ENCODE measurements at places on chromosomes 11 and 22.

DNA sequence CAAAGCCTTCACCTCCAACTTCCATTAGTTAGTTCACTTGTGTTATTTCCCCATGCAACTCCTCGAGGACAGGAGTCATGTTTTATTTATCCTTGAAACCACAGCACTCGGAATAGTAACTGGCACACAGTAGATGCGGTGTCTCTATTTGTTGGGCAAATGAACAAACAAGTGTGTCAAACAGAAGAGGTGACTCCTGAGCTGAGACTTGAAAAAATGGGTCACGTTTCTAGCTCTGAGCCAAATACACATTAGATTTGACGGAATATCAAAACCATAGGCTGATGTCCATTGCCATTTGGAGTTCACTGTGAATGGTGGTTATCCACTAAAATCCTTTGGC lies 68.9 kb downstream of the C11orf91 start:
- no peak for DNase-seq

DNA sequence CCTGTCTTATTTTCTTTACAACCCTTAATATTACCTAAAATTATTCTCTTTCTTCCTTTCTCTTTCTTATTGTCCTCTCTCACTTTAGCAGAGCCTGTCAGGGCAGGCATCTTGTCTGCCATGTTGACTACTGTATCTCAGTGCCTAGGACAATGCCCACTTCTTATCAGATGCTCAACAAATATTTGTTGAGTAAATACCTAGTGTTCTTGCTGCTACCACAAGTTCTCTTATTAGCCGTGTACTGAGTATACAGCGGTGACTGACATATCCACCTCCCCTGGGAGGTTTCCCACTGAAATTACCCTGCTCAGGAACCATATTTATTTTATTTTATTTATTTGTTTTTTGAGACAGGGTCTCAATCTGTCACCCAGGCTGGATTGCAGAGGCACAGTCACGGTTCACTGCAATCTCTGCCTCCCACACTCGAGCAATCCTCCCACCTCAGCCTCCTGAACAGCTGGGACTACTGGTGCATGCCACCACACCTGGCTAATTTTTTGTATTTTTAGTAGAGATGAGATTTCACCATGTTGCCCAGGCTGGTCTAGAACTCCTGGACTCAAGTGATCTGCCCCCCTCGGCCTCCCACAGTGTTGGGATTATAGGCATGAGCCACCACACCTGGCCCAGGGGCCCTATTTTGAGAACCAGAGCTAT lies 6.7 kb downstream of the HPX start:
- DNase-seq = no peak

GRCh38 chr22:26816726-26817125 lies 159.3 kb downstream of the MIAT start:
- no peak for DNase-seq

DNA sequence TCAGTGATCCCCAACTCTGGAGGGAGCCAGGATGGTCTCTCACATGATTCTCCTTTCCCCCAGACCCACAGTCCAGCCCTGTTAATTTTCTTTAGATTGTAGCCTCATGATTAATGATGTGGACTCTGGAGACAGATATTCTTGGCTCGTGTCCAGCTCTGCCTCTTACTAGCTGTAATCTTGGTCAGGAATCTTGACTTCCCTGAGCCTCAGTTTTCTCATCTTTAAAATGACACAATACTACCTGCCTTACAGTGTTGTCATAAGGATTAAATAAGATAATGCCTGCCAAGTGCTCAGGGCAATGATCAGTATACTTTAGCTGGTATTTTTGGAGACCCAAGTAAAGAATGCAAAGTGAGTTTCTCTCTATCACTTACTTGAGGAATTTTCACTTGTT lies 60.0 kb downstream of the SPECC1L start:
- no peak for DNase-seq

- DNase-seq = no peak
Observed at GRCh38 chr22:22943521-22944267, 56.1 kb downstream of the IGLL5 start.

DNA sequence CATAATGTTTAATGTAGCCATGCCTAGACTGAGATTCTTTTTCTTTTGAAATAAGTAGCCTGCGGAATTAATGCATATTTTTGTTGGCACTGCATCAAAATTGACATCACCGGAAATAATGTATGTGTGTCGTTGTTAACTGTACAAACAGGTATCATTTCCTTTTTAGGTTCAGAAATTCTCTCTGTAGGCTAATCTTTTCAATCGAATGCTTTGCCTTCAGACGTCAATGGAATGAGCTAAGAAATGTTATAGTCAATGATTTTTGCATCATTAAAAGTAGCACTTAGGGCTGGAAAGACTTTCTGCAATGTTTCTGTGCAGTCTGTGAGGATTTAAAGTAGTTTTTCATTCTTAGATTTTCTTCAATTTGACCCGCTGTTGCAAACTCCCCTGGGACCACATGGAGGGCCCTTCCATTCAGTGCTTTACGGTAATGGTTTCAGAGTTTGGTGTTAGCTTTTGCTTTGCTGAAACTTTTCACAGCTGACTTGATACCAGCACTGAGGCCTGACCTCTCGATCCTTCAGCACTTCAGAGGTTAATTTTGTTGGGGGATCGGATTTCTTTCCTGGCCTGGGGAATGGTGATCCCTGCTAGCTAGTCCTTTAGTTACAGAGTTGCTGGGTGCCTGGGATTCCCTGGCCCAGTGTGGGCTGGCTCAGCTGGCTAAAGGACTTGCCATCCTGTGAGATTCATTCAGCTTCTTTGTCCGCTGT lies 137.8 kb downstream of the DBX1 start:
- no peak for DNase-seq

DNA sequence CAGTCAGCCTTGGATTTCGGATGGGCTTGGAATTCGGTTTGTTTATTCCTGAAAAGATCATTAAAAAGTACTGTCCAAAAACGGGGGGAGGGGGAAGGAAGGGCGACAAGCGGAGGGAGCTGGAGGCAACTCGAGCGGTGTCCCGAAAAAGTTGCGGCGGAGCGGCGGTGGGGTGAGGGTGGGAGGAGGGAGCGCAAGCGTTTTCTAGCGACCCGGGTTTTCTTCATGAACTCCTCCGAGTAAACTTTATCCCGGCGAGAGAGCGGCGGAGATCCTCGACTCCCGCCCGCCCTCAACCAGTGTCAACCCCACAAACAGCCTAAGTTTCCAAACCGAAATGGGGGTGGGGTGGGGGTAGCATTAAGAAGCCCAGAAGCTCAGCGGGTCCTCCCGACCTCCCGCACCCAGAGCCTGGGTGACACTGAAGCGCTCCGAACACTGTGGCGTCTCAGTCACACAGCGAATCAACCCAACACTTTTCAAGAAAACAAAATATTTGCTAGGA lies 133.0 kb upstream of the C11orf58 start:
- DNase-seq = no peak

- DNase-seq = no peak
Observed at GRCh38 chr22:29801153-29801552, 34.0 kb downstream of the UQCR10 start.

DNA sequence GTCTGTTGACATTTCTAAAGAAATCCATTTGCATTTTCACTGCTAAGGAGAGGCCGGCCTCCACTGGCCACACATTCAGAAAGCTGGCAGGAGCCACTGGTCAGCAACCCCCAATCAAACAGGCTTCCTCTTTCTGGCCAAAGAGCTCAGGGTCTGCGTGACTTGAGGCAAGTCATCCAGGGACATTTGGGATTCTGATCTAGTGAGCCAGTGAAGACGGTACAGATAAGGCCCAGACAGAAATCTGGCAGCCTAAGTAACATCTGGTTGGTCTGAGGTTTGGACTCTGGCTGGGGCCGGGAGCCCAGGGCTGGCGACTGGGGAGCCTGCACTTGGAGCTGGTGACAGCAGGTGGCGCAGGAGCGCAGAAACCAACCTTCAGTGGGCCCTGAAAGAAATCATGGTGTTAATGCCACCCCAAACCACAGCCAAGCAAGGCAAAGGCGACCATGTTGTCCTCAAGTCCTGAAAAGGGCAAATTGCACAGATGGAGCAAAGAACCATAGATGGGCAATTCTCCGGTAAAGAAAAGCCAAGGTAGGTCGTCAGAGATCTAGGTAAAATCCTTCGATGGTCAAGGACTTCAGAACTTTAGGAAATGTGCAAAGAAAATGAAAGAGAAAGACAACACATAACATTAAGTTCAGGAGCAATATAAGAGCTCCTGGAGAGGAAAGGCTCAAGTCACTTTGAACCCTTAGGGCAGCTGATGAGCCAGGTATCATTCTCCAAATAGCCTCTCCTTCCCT lies 99.4 kb upstream of the BLID start:
- no peak for DNase-seq

GRCh38 chr22:38218661-38219622 lies 17.1 kb downstream of the MAFF start:
- DNase-seq = peak; percentile 66

DNA sequence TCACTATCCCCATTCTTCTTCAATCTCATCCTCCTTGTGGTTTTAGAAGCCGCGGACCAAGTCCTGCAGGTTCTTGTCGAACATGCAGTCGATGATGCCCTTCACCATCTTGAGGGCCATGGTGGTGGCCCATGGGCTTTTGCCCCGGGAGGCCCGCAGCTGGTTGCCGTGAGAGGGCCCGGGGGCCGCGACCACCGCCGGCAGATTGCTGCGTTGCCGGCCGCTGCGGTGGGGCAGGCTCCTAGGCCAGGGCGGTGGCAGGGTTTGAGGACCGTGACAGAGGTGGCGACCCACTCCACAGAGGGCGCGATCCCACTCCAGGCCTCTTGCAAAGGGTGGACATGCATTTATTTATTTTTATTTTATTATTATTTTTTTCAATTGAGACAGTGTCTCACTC lies 67.0 kb downstream of the APOL5 start:
- DNase-seq = no peak

- DNase-seq = no peak
Observed at GRCh38 chr11:103488579-103488978, 379.4 kb downstream of the DYNC2H1 start.

- no peak for DNase-seq
Observed at GRCh38 chr11:81787584-81788049, 946.0 kb downstream of the FAM181B start.

DNA sequence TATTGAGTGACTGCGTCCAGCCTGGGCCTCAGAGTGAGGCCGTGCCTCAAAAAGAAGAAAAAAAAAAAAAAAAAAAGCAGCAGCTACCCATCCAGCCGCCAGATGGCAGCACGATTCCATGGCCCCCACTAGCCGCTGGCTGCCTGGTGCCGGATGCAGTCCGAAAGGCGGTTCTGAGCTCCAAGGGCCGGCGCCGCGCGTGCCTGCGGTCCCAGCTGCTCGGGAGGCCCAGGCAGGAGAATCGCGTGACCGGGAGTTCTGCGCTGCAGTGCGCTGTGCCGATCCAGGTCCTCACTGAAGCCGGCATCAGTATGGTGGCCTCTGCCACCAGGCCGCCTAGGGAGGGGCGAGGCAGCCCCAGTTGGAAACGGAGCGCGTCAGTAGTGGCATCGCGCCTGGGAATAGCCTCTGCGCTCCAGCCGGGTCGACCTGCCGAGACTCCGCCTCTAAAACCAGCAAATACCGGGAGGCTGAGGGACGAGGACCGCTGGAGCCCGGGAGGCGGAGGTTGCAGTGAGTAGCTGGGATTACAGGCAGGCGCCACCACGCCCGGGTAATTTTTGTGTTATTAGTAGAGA lies 19.3 kb downstream of the SCARF2 start:
- no peak for DNase-seq
